ENCODE measurements at places on chromosomes 6 and 20.

DNA sequence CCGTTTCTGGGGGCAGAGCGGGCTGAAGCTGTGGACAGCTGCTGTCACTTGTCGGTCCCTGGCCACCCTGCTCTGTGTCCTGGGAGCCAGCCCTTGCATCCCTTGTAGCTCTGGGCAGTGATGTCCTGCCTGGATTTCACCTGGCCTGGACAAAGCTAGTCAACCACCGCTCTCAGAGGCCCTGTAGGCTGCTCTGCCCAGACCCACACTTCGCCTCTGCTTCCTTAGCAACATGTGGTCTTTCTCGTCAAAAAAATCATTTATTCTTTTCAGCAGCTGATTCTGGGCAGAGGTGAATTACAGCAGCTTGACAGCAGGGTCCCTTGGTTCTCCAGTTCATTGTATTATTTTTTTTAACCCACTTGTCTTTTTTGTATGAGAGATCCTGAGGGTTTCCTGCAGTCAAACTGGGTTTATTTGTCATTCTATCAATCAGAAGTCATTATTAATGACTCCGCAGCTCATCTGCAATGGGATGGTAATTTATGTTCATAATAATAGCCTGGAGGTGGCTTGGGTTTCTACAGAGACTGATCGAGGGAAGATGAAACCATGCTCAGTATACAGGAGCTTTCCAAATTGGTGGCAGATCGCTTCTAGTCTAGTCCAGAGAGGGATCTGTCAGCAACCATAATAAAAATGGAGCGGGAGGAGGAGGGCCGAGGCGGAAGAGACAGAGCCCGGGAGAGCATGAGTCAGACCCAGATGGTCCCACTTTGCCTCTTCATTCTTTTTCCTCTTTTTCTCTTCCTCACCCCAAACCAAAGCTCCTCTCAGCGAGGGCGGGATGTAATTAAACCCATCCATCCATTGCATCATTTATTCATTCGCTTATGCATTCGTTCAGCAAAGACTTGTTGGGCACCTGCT, 22.4 kb downstream of the EDN3 start:
- no peak for DNase-seq

GRCh38 chr20:15831201-15831600, 742.0 kb downstream of the KIF16B start:
- no peak for DNase-seq

- no peak for DNase-seq
Measured at GRCh38 chr20:62618611-62619529, 23.4 kb upstream of the SLCO4A1 start.

DNA sequence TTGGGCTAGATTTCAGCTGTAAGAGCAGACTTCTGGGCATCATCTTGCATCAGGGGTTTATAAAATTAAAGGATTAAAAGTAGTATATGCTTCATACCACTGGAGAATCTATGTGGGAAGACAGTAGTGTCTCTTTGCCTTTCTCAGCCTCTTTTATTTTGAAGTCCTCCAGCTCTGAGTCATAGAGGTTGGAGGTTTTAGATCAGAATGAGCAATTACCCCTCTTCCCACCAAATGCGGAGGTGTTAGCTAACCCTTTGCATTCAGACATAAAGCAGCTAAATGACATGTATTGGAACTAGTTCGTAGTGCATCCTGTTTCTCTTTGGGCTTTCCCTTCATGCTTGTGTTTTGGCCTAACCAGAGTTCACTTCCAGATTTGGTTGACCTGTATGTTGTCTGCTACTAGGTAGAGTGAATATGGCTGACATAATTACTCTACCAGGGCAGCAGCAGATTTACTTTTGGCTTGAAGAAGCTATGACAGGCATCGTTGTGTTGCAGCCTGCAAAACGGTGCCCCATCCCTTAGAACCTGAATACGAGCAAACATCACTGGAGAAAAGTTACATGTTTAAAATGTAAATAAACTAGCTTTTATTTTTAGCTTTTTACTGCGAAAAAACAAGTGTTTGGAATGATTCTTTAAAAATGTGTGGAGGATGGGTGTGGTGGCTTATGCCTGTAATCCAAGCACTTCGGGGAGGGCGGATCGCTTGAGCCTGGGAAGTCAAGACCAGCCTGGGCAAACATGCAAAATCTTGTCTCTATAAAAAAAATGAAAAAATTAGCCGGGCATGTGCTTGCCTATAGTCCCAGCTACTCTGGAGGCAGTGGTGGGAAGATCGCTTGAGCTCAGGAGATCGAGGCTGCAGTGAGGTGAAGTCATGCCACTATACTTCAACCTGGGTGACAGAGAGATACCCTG, 82.2 kb downstream of the MYO6 start:
- no peak for DNase-seq

GRCh38 chr20:6863798-6864201, 96.3 kb downstream of the BMP2 start:
- DNase-seq, result no peak

DNA sequence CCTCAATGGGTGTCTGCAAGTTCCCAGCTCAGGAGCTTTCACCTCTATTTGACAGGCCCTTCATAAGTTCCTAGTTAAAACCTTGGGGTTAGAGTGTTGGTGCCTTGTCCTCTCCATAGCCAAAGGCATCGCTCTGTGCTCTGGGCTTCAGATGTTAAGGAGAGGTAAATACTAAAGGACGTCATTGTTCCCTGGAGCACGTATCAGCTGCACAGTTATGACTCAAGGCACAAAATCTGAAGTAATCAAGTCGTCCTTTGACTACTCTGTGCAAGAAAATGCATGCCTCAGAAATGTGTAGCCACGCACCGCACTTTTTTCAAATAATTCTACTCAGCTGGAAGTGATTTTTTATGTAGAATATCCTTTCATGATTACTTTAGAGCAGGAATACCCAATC, 240.8 kb upstream of the QKI start:
- DNase-seq, result no peak

GRCh38 chr20:3281437-3281836, 42.4 kb upstream of the SLC4A11 start:
- no peak for DNase-seq

GRCh38 chr6:81758221-81758620, 5.7 kb upstream of the TENT5A start:
- no peak for DNase-seq

- DNase-seq, result no peak
Measured at GRCh38 chr6:13181393-13181792, 146.9 kb downstream of the TBC1D7 start.

GRCh38 chr6:122388945-122389344, 10.5 kb upstream of the HSF2 start:
- DNase-seq, result no peak

- no peak for DNase-seq
Measured at GRCh38 chr6:141734071-141734840, 398.5 kb upstream of the GJE1 start.

GRCh38 chr6:64249115-64249514, 613.5 kb downstream of the PHF3 start:
- DNase-seq, result no peak

DNA sequence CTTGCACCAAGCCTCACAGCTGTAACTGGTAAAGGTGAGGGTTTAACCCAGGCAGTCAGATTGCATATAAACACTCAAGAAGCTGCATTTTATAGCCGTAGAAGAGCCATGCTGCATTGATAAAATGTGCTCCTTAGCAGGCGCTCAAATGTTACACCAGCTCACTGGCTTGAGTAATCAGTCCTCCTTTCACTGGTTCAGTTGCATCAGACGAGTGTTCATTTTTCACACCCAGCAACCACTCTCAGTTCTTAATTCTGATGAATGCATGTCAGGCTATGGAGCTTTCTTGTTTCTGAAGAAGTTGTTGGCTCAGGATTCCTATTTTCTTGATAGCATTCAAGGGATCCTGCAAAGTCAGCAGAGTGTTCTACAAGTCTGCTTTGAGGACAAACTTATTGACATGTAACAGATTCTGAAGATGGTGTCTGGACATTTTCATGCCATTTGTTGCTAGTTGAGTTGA, 198.3 kb downstream of the PLCB1 start:
- DNase-seq, result no peak

- no peak for DNase-seq
Measured at GRCh38 chr20:57342829-57343228, 8.2 kb upstream of the RAE1 start.

DNA sequence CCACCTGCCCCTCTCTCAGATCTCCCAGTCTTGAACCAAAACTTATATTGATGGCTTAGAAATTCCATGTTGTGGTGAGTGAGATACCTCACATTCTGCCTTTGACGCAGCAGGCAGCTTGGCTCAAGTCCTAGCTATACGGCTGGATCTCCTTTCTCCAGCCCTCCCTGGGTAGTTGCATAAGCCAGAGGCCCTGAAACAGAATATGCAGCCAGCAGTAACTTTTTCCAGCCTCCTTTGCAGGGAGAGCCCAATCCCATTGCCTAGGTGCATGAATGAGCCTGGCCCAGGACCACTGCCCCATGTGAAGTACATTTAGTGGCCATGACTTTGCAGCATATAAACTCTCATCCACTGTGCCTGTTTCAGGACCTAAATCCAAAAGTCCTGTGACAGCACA, 202.2 kb upstream of the CDYL start:
- DNase-seq, result no peak

GRCh38 chr6:43724914-43725642, 37.5 kb upstream of the MRPS18A start:
- peak; percentile 39 for DNase-seq

GRCh38 chr20:17391127-17391771, 139.9 kb downstream of the BFSP1 start:
- no peak for DNase-seq

DNA sequence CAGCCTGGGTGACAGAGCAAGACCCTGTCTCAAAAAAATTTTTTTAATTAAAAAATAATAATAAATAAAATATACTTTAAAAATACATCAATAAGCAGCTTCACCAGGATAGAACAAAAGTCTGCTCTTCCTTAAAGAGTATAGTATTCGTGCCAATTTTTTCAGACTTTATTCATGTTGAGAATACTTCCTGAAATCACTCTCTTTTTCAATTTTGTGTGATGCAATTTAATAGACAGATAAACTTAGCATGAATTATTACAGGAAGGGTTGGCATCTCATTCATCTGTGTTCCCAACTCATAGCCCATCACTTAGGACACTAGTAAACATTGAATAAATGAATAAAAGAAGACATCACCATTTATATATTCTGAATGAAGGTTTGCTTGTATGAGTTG, 52.4 kb downstream of the IPCEF1 start:
- DNase-seq, result no peak

DNA sequence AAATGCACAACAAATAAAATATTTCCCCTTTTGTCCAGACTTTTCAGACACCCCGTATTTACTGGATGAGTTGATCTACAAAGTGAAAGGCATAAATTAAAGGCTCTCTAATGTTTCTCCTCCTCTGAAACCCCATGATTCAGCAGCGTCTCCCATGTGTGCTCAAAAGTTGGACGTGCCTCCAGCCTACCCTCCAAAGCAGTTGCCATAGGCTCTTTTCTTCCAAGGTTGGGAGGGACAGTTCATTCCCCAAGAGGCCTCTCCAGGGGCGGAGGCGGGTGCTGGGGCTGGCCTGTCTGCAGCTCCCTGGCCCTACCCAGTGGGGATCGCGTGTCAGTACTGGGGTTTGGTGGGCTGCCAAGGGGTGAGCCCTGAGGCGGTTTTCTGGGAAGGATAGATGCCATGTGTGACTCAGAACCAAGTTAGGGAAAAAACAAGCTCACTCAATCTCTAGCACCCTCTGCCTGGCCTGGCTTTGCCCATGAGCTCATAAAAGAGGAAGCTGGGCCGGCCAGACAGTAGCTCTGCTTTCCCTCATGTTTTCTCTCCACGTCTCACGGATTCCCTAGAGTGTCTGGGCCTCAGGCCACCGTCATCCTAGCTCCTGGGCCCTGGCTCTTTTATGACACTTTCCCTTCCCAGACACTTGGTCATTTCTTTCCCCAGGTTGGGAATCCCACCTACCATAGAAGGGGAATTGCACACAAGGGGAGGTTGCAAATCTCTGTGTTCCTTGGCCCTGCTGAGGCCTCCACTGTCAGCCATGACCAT, 8.0 kb upstream of the IER3 start:
- DNase-seq, result peak; percentile 99

GRCh38 chr20:1332749-1333300, 3.9 kb upstream of the SDCBP2 start:
- DNase-seq, result no peak

- no peak for DNase-seq
Measured at GRCh38 chr20:60007464-60007863, 49.2 kb downstream of the CDH26 start.

DNA sequence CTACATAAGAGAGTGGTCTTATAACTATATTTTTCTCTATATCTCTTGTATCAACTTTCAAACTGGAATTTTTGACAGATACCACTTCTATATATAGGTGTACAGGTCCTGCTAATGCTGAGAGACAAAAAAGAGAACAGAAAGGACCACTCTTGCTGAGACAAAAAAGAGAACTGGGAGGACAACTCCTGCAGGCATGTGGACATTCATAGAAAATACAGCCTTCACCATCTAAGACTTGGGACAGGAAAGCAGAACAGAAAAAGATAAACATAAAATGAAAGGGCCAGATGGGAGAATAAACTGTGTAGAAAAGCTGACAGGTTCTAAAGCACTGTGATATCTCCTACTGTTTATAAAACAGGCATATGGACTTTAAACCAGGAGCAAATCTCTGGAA, 541.0 kb upstream of the ADGRB3 start:
- no peak for DNase-seq

DNA sequence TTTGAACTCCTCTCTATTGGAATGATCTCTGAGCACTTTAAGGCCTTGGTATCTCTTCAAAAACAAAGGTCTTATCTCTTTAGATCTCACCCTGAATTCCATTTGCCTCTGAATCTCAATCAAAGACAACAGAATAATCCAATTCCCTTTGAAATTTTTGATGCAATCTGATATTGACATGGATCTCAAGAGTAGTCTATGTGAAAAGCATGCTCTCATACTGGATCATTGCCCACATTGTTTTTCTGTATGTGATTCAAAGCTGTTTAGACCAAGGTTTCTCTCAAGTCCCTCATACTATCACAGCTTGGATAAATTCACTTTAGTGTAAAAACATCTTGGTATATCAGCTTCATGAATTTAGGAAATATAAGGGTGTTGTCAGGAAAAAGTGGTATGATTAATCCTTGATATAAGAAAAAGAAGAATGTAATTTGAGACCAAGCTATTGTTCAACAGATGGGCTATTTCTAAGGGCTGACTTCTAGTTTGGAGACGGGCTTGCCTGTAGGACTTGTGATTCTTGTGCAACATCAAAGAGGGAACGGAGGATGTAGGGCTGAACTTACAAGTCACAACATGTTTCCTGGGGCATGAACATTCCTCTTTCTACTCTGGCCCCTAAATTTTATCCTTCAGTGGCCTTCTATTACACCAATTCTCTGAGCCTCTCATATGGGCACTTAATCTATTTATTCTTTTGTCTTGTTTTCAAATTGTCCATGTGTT, 77.9 kb upstream of the CITED2 start:
- no peak for DNase-seq

- no peak for DNase-seq
Measured at GRCh38 chr6:14375930-14376329, 258.4 kb downstream of the CD83 start.

GRCh38 chr6:69907981-69908498, 41.7 kb downstream of the COL19A1 start:
- peak; percentile 43 for DNase-seq

DNA sequence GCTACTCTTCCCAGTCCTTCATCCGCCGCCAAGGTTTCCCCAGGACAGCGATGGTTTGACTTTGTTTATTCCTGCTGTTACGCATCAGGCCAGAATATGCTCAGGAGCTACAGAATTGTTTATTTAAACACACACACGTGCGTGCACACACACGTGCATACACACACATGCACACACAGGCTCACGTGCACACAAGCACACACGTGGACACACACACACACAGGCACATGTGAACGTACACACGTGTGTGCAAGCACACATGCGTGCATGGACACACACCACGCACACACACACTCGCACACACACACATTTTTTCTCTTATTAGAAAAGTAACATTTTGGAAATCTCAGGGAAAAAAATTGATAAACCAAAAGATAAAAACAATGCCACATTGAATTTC, 64.6 kb upstream of the UST start:
- DNase-seq, result no peak

Data from HS-5 (cell line).